Ovary (tissue), 10 donors: ENCODE measurements at places on chromosomes 2 and 18. TPM values are rescaled to one million over a fixed set of nuclear protein-coding genes. Genes with fewer than 3 reads are reported as not detected.

Gene SCN3A
- polyA plus RNA-seq, result 0.56 TPM

DNA sequence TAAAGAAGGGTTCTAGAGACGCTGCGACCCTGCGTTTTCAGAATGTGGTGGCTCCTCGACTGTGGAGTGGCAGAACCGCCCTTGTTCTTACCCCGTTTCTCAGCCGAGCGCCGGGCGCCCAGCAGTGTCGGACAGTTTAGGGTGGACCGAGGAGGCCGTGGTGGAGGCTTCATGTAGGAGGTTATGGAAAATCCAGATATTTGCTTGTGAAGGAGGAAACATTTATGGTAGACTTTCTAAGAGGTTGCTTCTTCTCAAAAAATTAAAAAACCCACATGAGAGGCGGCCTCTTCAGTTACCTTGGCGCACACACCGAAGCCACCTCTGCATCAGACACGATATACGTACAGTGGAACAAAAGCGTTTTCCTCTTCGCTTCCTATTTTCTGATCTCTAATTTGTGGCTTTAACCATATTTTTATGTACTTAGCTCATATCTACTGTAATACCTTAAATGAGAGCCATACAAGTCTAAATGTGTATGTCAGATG lies 120.8 kb downstream of the NFATC1 start:
- no peaks in the 10 kb centered on the region for H3K27me3 ChIP-seq
- no peak overlapping the region for H3K4me3 ChIP-seq
- H3K4me1 ChIP-seq, result peaks cover 6% of the 10 kb centered on the region
- H3K36me3 ChIP-seq, result no peaks in the 10 kb centered on the region
- H3K27ac ChIP-seq, result no peak overlapping the region

Gene SULT1C2
- 1.9 TPM for polyA plus RNA-seq

- no peak for DNase-seq
- no peak overlapping the region for H3K27ac ChIP-seq
- H3K27me3 ChIP-seq, result no peaks in the 10 kb centered on the region
- no peaks in the 10 kb centered on the region for H3K4me1 ChIP-seq
These were observed 10.4 kb upstream of the GALNT1 start for GRCh38 chr18:35571138-35571537.

DNA sequence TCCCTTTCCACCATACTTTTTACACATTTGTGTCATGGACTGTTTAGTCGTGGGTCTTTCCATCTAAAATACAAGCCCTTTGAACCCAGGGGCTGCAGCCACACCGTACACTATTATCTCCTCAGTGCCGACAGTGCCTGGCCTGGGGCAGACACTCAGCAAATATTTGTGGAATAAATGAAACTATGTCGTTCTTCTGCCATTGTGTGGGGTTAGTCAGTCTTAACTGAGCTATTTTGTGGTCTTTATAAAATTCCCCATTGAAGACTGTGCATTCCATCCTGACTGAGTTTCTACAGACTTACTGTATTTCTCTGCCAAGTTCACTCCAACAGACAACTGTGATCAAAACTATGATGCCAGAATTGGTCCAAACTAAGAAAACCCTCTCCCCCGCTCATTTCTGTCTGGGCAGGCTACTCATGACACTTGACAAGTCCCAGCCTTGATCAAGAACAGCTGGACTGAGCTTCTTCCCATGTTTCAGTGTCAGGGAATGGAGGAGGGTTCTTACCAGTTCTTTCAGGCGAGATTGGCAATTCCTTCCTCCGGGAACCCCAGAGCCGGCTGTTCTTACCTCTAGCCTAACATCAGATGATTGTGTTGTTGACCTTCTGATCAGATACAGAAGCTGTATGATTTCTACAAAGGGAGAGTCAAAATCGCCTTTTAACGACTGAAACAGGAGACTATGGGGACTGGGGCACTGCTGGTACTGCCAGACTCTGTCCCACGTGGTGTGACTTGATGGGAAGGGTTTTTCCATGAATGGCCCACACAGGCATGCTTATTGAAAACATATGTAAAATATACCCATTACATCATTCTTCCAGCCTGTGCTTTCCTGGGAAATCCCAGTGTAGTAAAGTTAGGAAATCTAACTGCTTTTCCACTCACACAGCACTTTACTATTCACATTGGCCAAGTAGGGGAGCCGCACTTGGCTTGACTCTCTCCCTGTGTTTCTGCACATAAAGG lies 77.4 kb upstream of the NPAS2 start:
- no peak overlapping the region for H3K27ac ChIP-seq
- DNase-seq, result no peak
- H3K36me3 ChIP-seq, result no peaks in the 10 kb centered on the region
- peaks cover 2% of the 10 kb centered on the region for H3K4me1 ChIP-seq
- no peak overlapping the region for H3K4me3 ChIP-seq

Gene CYBRD1
- polyA plus RNA-seq, result 248 TPM

DNA sequence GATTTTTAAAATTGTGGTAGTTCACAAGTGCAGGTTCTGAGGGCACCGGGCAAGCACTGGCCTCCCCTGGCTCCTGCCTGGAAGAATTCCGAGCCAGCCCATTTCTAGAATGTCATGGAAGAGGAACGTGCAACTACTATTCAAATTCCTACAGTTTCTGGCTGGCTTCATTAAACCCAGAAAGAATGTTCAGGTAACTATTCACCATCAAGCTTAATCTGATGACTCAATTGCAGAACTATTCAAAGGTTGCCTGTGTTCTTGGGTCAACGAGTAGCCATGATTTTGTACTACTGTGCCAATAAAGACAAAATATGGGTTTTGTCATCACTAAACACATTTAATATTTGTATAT lies 14.3 kb upstream of the MFF start:
- no peak for DNase-seq
- no peak overlapping the region for H3K4me3 ChIP-seq
- H3K27me3 ChIP-seq, result no peaks in the 10 kb centered on the region
- no peaks in the 10 kb centered on the region for H3K4me1 ChIP-seq

DNA sequence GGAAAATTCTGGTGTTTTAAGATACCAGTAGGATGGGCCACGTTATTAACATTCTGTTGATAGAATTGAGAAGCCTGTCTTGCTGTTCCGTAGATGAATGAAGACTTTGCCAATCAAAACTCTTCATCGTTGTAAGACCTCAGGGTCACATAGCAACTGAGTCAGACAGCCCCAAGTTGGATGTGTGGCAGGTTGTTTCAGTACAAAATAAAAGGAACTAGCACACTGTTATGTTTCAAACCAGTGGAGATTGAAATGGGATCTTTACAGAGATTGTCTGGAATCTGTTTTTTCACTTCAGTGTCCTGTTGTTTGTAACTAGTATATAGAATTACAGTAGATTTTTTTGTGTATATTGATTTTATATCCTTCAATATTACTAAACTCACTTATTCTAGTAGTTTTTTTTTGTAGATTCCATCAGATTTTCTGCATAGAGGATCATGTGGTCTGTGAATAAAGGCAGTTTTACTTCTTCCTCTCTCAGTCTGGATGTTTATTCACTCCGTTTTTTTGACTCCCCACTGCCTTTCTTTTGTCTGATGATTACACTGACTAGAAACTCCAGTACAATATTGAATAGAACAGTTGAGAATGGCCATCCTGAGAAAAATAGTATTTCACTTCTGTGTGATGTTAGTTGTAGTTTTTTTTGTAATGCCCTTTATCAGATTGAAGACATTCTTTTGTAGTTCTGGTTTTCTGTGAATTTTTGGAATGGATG lies 22.7 kb downstream of the EPC2 start:
- no peak overlapping the region for H3K4me3 ChIP-seq
- H3K27me3 ChIP-seq, result no peaks in the 10 kb centered on the region
- DNase-seq, result no peak
- no peak overlapping the region for H3K27ac ChIP-seq
- peaks cover 5% of the 10 kb centered on the region for H3K4me1 ChIP-seq
